HCT116 (cell line): ENCODE measurements at places on chromosomes 7 and 10. TPM values are rescaled to one million over a fixed set of nuclear protein-coding genes. Genes with fewer than 3 reads are reported as not detected.

The HTR5A gene
- total RNA-seq: not detected

DNA sequence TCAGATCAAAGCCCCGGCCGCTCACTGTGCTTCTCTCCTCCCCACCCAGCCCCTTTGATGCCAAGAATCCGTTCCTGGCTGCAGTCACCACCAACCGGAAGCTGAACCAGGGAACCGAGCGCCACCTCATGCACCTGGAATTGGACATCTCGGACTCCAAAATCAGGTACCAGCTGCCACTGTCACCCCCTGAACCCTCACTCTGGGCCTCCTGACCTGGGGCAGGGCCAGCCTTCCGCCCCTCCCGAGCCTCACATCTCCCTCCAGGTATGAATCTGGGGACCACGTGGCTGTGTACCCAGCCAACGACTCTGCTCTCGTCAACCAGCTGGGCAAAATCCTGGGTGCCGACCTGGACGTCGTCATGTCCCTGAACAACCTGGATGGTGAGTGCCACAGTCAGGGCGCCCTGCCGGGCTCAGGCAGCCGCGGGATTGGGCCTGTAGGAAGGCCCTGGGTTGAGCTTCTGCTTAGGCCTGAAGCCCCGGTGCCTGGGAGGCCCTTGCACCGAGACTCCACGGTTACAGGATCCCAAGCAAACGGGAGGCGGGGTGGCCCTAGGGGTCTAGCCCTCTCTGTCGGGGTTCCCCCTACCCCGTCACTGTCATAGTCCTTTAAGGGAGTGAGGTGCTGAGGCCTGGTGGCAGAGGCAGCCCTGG, 10.8 kb downstream of the TMEM120A start:
- no peak overlapping the region for H3K4me3 ChIP-seq
- DNase-seq: no peak
- H3K36me3 ChIP-seq: peaks cover 14% of the 10 kb centered on the region; the same call in 1 of the 2 replicates
- H3K4me1 ChIP-seq: no peaks in the 10 kb centered on the region; the same call in 1 of the 2 replicates

DNA sequence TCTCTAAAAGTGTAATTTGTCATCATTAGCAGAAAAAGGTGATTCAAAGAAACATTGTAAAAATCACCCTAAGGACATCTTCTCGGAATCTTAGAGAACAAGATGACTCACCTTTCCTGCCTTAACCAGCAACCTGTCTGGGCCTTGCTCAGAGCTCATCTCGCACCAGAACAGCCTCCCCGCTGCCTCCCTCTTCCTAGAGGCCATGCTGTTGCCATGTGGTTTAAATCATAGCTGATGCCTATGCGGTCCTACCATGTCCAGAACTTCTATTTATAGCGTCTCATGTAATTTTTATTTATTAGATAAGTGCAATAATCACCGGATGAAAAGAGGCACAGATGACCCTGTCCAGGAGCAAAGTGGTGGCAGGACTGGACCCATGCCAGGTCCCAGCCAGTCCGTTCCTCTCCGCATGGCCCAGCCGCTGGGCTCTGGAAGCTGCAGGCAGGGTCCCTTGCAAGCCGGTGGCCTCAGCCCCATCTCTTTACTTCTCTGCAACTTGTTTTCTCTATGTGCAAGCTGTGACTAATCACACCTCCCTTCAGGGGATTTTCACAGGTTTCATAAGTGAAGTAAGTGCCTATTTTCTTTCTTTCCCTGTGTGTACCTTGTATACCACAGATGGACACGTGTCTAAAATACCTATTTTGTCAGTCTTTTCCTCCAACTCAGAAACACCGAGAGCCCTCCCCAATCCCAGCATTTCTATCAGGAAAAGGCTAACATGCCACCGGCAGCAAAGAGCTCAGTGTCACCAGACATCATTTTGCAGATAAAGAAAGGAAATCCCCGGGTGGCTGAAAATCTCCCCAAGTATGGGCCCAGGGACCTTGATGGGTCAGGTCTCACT, 27.1 kb downstream of the KLF6 start:
- H3K4me1 ChIP-seq: peaks cover 70% of the 10 kb centered on the region
- no peak for DNase-seq
- no peak overlapping the region for H3K4me3 ChIP-seq
- no peaks in the 10 kb centered on the region for H3K27me3 ChIP-seq
- no peak overlapping the region for H3K27ac ChIP-seq

The MYL7 gene
- total RNA-seq: not detected

DNA sequence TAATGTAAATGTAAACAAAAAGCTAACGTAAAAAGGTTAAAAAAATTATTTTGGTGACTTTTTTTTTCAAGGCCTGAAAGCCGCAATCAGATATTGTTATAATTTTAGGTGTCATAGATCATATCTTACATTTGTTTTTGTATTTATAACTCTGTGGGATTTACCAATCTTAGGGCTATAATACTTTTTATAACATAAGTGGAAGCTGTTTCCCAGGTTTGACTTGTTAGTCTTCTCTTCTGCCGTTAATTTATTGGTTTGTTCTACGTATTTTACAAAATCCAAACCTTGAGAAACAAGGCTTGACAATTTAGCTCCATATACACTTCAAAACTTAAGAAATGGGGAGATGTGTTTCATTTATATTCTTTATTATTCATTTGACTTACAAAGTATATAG, 119.4 kb downstream of the EVX1 start:
- no peak overlapping the region for H3K4me3 ChIP-seq
- no peaks in the 10 kb centered on the region for H3K36me3 ChIP-seq
- no peak for DNase-seq
- H3K27me3 ChIP-seq: no peaks in the 10 kb centered on the region
- no peaks in the 10 kb centered on the region for H3K4me1 ChIP-seq
- H3K27ac ChIP-seq: no peak overlapping the region

DNA sequence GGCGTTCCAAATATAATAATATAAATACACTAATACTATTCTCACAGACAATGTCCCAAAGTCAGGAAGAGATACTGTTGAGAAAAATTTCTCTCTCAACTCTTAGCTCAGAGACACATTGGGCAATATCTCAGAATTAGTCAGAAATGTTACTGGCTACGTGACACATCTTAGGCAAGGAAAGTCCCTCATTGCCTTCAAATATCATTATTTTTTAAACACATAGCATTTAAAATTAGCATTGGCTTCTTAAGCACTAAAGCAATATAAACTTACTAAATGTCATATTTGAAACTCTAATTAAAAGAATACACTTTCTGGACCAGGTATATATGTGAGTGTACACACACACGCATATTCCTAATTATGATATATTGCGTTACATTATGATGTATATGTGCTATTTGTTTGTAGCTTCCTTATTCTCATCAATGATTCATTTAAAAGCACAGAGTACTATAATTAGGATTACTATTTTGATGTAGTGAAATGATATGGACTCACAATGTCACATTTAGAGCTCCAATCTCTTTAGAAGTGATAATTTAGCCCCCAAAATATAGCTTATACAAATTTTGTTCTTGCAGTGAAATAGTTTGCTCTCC, 255.8 kb downstream of the TWIST1 start:
- H3K36me3 ChIP-seq: no peaks in the 10 kb centered on the region
- H3K27me3 ChIP-seq: no peaks in the 10 kb centered on the region
- peaks cover 5% of the 10 kb centered on the region for H3K4me1 ChIP-seq
- no peak for DNase-seq

GRCh38 chr10:109418795-109419194, 504.5 kb downstream of the XPNPEP1 start:
- H3K36me3 ChIP-seq: no peaks in the 10 kb centered on the region
- DNase-seq: no peak
- no peak overlapping the region for H3K27ac ChIP-seq
